Activated CD8-positive, alpha-beta T cell treated with anti-CD3 and anti-CD28 coated beads, Interleukin-2, amount 10 ng/mL, durations not matched to agents 7 days and 5 days (primary cell): ENCODE measurements at places on chromosomes 6 and 20. TPM values are rescaled to one million over a fixed set of nuclear protein-coding genes. Genes with fewer than 3 reads are reported as not detected.
A peak's percentile ranks its signal among the peaks of the same experiment; 100 is the strongest.

Gene ENPP3
- total RNA-seq: 0.47 TPM

Gene SIM1
- not detected for total RNA-seq

Gene ENPP5
- total RNA-seq: not detected

Gene CLIC5
- total RNA-seq: 1.8 TPM

Gene RAET1L
- total RNA-seq: not detected

Gene TBXT
- total RNA-seq: not detected

DNA sequence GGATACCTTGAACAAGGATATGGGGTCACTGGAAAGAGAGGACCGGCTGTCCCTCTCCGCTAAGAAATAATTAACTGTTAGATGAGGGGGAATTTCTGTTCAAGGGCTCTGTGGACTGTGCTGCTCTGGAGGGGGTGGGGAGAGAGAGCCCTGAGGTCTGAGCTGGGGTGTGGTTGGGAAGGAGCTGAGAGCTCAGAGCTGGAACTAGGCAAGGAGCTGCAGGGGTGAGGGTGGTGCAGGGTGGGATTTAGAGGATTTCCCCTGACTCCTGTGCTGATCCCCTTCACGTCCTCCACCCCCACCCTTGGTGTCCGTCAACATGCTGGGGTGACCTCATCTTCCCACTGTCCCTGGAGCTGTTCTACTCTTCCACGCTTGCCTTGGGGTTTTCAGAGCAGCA lies 52.5 kb downstream of the HLA-A start:
- no peak overlapping the region for H3K4me3 ChIP-seq
- H3K27ac ChIP-seq: no peak overlapping the region
- H3K4me1 ChIP-seq: peaks cover 6% of the 10 kb centered on the region
- H3K36me3 ChIP-seq: no peaks in the 10 kb centered on the region

DNA sequence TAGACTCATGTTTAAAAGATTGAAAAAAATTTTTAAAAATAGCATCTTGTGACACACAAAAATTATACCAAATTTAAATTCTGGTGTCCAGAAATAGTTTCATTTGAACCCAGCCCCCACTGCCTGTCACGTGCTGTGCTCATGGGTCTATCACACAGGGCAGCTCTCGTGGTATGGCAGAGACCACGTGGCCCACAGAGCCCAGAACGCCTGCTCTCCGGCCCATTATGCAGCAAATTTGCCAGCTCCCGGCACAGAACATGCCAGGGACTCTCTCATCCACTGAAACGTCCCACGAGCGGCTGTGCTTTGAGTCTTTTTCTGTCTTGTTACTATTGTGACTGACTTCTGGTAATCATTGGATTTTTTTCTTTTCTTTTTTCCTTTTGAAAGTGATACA lies 224.3 kb downstream of the TTLL2 start:
- no peaks in the 10 kb centered on the region for H3K36me3 ChIP-seq
- no peaks in the 10 kb centered on the region for H3K27me3 ChIP-seq
- H3K27ac ChIP-seq: no peak overlapping the region
- no peaks in the 10 kb centered on the region for H3K4me1 ChIP-seq

- H3K4me3 ChIP-seq: no peak overlapping the region
- no peaks in the 10 kb centered on the region for H3K36me3 ChIP-seq
- no peak overlapping the region for H3K27ac ChIP-seq
- H3K4me1 ChIP-seq: no peaks in the 10 kb centered on the region
Measured at GRCh38 chr6:166713434-166714186, 86.6 kb upstream of the RPS6KA2 start.

GRCh38 chr6:102742754-102743356 lies 1349.3 kb downstream of the GRIK2 start:
- H3K4me1 ChIP-seq: no peaks in the 10 kb centered on the region
- H3K4me3 ChIP-seq: no peak overlapping the region
- no peak for DNase-seq
- no peaks in the 10 kb centered on the region for H3K27me3 ChIP-seq

DNA sequence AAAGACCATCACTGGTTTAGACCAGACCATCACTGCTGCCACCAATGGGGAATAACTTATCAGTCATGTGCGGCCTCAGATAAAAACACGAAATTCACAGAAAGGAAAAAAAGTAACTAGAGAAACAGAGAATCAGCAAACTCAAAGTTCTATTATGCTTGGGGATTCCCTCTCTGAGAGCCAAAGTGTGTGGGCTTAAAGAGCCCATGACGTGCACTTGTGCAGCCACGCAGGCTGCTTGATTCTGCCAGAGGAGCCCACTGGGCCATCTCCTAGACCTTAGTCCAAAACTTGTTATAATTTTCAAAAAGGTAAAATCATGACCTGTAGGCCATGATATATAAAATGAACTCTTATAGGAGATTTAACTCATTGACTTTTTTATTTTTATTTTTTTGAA lies 15.2 kb downstream of the RAB44 start:
- H3K4me3 ChIP-seq: no peak overlapping the region
- H3K27ac ChIP-seq: no peak overlapping the region
- no peaks in the 10 kb centered on the region for H3K4me1 ChIP-seq
- no peak for DNase-seq
- no peaks in the 10 kb centered on the region for H3K36me3 ChIP-seq
- peaks cover 11% of the 10 kb centered on the region for H3K27me3 ChIP-seq

GRCh38 chr6:134636186-134636799 lies 313.6 kb downstream of the ALDH8A1 start:
- no peak overlapping the region for H3K27ac ChIP-seq
- H3K36me3 ChIP-seq: peaks cover 3% of the 10 kb centered on the region
- H3K27me3 ChIP-seq: peaks cover 8% of the 10 kb centered on the region
- DNase-seq: no peak
- H3K4me3 ChIP-seq: no peak overlapping the region

GRCh38 chr6:22247916-22248482 lies 48.8 kb downstream of the PRL start:
- H3K4me3 ChIP-seq: no peak overlapping the region
- H3K27me3 ChIP-seq: no peaks in the 10 kb centered on the region
- no peaks in the 10 kb centered on the region for H3K4me1 ChIP-seq

DNA sequence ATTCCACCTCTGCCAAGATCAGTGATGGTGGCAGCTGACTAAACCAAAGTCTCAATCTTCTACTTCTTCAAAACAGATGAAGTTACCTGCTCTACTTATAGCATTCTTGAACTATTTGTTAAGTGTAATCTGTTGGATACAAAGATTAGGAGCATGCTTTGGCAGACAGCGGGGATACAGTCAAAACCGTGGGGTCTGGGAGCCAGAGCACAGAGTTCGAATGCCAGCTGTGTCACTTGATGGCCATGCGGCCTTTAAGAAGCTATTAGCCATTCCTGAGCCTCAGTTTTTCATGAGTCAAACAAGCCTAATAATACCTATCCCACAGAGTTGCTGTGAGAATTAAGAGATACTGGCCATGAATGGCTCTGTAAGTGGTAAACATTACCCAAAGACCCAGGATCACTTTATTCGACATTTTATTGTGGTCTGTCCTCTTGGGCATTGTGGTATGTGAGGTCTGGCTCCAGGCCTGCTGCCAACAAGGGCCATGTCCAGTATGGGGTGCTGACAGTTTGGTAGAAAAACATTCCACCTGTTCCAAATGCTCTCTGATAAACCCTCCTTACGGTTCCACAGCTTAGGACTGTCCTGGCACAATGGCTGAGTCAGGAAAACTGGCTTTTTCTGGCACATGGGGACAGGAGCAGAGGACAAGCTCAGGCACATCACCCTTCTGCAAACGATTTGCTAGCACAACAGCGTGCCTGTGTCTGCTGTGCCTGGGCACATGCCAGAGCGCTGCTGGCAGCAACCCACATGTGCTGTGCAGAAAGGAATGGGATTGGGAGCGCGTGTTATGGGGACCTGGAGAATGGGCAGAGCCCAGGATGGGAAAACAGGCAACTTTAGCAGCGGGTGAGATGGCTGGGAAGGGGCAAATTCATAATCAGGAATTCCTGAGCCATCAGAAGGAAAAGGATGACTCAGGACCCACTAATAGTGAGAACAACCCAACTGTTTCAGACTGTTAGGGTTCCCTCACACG lies 15.7 kb upstream of the FAM83C start:
- DNase-seq: no peak
- H3K27me3 ChIP-seq: no peaks in the 10 kb centered on the region
- peaks cover 20% of the 10 kb centered on the region for H3K36me3 ChIP-seq
- H3K4me3 ChIP-seq: no peak overlapping the region

GRCh38 chr6:89789980-89790379 lies 29.6 kb downstream of the MDN1 start:
- no peak overlapping the region for H3K4me3 ChIP-seq
- no peaks in the 10 kb centered on the region for H3K27me3 ChIP-seq
- H3K27ac ChIP-seq: no peak overlapping the region
- H3K4me1 ChIP-seq: peaks cover 29% of the 10 kb centered on the region

DNA sequence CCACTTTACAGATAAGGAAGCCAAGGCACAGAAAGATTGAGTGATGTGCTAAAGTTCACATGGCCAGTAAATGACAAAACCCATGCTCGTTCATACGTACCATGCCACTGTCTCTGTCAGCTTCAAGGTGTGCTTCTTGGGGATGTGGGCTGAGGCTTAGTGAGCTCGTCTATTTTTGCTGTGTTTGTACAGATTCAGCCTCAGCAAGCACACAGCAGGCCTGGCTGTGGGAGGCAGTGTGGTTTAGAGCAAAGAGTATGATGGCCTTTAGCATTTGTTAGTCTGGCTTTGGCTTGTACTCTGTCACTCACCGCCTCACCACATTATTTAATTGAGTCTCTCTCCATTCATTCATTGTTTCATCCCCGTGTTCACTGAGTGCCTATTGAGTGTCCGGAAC lies 55.3 kb downstream of the BMP6 start:
- H3K4me3 ChIP-seq: no peak overlapping the region
- H3K36me3 ChIP-seq: no peaks in the 10 kb centered on the region
- H3K4me1 ChIP-seq: no peaks in the 10 kb centered on the region
- H3K27ac ChIP-seq: no peak overlapping the region
- peaks cover 15% of the 10 kb centered on the region for H3K27me3 ChIP-seq

- H3K4me1 ChIP-seq: peaks cover 4% of the 10 kb centered on the region
- H3K4me3 ChIP-seq: no peak overlapping the region
- DNase-seq: peak; percentile 56
- H3K27ac ChIP-seq: no peak overlapping the region
Measured at GRCh38 chr20:53547664-53548239, 45.9 kb downstream of the ZNF217 start.

DNA sequence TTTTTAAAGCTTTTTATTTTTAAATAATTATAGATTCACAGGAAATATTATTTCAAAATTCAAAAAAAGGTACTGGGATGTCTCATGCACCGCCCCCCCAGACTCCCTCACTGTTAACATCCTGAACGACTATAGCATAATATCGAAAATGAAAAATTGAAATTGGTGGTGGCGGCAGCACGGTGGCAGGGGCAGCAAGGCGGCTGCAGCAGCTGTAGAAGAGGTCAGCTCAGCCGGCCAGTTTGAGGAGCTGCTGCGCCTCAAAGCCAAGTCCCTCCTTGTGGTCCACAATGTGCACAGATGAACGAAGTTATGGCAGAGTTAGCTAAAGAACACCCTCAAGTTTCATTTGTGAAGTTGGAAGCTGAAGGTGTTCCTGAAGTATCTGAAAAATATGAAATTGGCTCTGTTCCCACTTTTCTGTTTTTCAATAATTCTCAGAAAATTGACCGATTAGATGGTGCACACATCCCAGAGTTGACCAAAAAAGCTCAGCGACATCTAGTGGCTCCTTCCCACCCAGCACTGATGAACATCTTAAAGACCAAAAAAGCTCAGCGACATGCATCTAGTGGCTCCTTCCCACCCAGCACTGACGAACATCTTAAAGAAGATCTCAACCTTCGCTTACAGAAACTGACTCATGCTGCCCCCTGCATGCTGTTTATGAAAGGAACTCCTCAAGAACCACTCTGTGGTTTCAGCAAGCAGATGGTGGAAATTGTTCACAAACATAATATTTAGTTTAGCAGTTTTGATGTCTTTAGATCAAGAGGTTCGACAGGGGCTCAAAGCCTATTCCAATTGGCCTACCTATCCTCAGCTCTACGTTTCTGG lies 100.8 kb downstream of the FAM217A start:
- peak; percentile 68 for DNase-seq
- peaks cover 2% of the 10 kb centered on the region for H3K36me3 ChIP-seq
- no peak overlapping the region for H3K27ac ChIP-seq
- H3K4me1 ChIP-seq: peaks cover 7% of the 10 kb centered on the region

- H3K27me3 ChIP-seq: no peaks in the 10 kb centered on the region
- H3K4me3 ChIP-seq: no peak overlapping the region
- no peaks in the 10 kb centered on the region for H3K36me3 ChIP-seq
- no peak for DNase-seq
Measured at GRCh38 chr20:53335555-53335954, 258.1 kb downstream of the ZNF217 start.

GRCh38 chr6:277746-278145 lies 14.5 kb upstream of the DUSP22 start:
- H3K4me3 ChIP-seq: no peak overlapping the region
- DNase-seq: no peak
- H3K27ac ChIP-seq: no peak overlapping the region

DNA sequence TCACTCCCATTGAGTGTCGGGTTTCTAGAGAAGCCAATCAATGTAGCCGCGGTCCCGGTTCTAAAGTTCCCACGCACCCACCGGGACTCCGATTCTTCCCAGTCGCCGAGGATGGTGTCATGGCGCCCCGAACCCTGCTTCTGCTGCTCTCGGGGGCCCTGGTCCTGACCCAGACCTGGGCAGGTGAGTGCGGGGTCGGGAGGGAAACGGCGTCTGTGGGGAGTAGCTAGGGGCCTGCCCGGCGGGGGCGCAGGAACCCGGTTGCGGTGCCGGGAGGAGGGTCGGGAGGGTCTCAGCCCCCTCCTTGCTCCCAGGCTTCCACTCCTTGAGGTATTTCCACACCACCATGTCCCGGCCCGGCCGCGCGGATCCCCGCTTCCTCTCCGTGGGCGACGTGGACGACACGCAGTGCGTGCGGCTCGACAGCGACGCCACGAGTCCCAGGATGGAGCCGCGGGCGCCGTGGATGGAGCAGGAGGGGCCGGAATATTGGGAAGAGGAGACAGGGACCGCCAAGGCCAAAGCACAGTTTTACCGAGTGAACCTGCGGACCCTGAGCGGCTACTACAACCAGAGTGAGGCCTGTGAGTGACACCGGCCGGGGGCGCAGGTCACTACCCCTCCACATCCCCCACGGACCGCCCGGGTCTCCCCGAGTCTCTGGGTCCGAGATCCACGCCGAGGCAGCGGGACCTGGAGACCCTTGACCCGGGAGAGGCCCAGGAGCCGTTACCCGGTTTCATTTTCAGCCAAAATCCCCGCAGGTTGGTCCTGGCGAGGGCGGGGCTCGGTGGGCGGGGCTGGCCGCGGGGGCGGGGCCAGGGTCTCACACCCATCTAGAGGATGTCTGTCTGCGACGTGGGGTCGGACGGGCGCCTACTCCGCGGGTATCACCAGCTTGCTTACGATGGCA lies 35.2 kb upstream of the HLA-G start:
- DNase-seq: peak; percentile 67
- peak overlapping the region; percentile 70 for H3K4me3 ChIP-seq
- peaks cover 15% of the 10 kb centered on the region for H3K4me1 ChIP-seq
- peaks cover 5% of the 10 kb centered on the region for H3K36me3 ChIP-seq
- peaks cover 65% of the 10 kb centered on the region for H3K27me3 ChIP-seq

DNA sequence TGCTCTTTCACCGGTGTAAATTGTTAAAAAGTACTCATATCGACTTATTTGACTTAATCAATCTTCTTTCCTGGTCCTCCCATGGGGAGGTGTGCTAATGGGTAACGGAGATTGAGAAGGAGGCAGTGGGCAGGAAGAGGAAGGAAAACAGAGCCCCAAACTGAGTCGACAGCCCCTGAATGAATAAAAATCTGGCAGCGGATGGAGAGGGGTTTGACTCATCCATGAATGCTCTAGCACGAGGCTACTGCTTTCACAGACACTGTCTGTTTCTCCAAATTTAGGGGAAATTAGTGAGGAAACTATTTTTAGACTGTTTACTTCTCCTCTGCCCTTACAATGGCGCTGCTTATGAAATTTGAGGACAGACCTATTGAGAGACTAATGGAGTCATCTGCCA lies 142.2 kb upstream of the ATXN1 start:
- H3K4me3 ChIP-seq: no peak overlapping the region
- no peaks in the 10 kb centered on the region for H3K4me1 ChIP-seq
- no peak for DNase-seq
- H3K27ac ChIP-seq: no peak overlapping the region
- H3K36me3 ChIP-seq: no peaks in the 10 kb centered on the region
